ENCODE measurements at places on chromosomes 3 and 15.

DNA sequence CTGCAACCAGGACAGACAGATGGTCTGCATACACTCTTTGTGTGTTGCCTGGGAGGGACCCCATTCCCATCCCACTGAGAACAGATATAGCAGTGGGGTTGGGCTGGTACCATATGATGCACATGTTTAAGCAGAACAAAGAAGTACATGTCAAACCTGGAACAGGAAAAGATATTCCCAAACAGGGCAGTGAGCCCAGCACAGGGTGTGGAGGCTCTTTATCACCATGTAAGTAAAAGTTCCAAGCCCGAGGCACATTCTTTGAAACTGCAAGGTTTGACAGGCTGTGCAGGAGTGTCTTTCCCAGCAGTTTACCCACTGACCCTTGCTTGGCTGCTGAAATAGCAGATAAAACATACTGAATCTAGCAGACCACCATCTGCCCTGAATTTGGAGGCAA is 5.3 kb upstream of the ZNF445 start:
- H3K4me1 ChIP-seq: peaks cover 11% of the 10 kb centered on the region
- H3K27me3 ChIP-seq: no peaks in the 10 kb centered on the region
- H3K4me3 ChIP-seq: no peak overlapping the region
- H3K27ac ChIP-seq: no peak overlapping the region
- DNase-seq: no peak

DNA sequence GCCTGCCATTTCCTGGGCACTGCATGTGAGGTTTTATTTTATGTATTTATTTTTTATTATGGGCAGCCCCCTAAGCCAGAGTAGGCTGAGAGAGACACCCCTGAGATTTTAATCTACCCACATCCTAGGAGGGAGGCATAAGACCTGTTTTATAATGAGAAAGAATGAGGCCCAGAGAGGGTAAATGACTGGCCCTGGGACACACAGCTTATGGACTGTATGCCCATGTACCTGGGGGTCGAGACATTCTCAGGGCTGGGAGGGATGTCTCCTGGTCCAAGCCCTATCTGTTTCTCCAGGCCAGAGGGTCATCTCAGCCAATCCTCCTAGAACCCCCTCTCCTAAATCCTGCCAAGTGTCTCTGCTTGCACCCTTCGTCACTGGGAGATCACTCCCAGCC is 6.1 kb downstream of the PLXND1 start:
- no peaks in the 10 kb centered on the region for H3K36me3 ChIP-seq
- no peak for DNase-seq
- H3K27me3 ChIP-seq: no peaks in the 10 kb centered on the region
- peaks cover 33% of the 10 kb centered on the region for H3K4me1 ChIP-seq
- no peak overlapping the region for H3K4me3 ChIP-seq
- H3K27ac ChIP-seq: no peak overlapping the region

GRCh38 chr3:81931265-81932251 is 170.1 kb upstream of the GBE1 start:
- H3K4me3 ChIP-seq: no peak overlapping the region
- no peaks in the 10 kb centered on the region for H3K27me3 ChIP-seq
- H3K27ac ChIP-seq: no peak overlapping the region
- H3K36me3 ChIP-seq: no peaks in the 10 kb centered on the region
- H3K4me1 ChIP-seq: no peaks in the 10 kb centered on the region

DNA sequence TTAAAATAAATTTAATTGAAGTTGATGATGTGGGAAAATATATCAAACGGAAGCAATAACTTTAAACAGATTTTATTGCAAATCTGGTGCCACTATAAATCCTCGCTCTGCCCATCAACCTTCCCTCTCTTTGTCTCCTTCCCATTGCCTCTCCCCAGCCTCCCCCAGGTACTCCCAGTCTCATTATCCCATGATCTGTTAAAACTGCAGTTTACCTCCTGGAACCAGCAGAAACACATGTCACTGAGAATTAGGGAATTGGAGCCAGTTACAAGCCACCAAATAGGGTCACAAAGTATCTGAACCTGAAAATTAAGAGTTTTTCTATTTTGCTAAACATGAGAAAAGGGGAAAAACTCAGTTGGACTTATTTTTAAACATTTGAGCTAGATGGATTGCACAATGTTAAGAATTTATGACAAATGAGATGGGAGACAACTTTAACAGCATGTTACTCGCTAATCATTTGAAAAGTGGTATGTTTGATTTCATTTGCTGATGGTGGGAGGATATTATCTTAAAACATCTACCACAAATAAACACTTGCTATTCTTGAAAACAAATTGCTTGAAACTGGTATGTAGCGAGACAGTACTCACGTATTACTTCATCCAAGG is 2.4 kb downstream of the PLCH1 start:
- peaks cover 61% of the 10 kb centered on the region for H3K4me1 ChIP-seq
- H3K4me3 ChIP-seq: no peak overlapping the region
- H3K36me3 ChIP-seq: no peaks in the 10 kb centered on the region
- no peak overlapping the region for H3K27ac ChIP-seq

DNA sequence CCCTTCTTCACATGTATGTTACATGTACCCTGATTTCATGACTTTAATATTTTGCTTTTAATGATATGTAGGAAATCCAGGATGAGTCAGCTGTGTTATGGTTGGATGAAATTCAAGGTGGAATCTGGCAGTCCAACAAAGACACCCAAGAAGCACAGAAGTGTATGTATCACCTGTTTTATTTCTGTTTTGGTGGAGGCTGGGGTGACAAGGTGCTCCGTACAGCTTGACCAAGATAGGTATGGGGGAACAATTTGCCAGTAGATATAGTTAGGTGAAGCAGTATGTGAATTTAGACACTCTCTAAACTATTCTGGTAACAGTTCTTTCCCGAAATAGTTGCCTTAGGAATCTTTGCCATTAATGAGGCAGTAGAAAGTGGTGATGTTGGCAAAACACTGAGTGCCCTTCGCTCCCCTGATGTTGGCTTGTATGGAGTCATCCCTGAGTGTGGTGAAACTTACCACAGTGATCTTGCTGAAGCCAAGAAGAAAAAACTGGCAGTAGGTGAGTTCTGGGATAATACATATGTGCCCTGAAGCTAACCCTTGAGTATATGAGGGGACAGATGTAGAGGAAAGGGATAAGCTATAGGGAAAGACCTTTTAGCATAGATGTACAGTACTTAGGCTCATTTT is 63.7 kb upstream of the CRTC3 start:
- no peaks in the 10 kb centered on the region for H3K27me3 ChIP-seq
- no peak overlapping the region for H3K4me3 ChIP-seq
- no peak for DNase-seq
- H3K27ac ChIP-seq: no peak overlapping the region

DNA sequence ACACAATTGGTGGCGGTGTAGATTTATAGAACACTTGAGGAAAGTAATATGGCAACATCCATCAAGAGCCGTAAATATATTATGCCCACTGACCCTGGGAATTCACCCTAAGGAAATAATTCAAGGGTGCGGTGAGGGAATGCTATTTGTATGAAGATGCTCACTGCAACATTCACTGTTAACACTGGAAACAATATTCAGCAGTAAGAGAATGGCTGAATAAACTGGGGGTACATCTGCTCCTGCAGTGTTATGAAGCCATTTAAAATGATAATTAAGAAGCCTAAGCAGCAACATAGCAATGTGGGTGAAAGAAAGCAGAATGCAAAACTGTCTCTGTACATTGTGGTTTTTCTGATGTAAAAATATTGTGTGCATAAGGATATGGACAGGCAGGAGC is 87.6 kb downstream of the RAB11A start:
- DNase-seq: no peak
- H3K27me3 ChIP-seq: peaks cover 18% of the 10 kb centered on the region
- H3K36me3 ChIP-seq: no peaks in the 10 kb centered on the region
- H3K27ac ChIP-seq: no peak overlapping the region
- H3K4me1 ChIP-seq: peaks cover 7% of the 10 kb centered on the region

GRCh38 chr3:116601206-116601605 is 108.4 kb upstream of the TUSC7 start:
- no peaks in the 10 kb centered on the region for H3K4me1 ChIP-seq
- DNase-seq: no peak

- no peaks in the 10 kb centered on the region for H3K4me1 ChIP-seq
- H3K27ac ChIP-seq: no peak overlapping the region
- no peaks in the 10 kb centered on the region for H3K27me3 ChIP-seq
- no peak overlapping the region for H3K4me3 ChIP-seq
- DNase-seq: no peak
- H3K36me3 ChIP-seq: no peaks in the 10 kb centered on the region
Measured at GRCh38 chr3:128967748-128968355, 26.0 kb downstream of the CFAP92 start.
